ENCODE measurements at places on chromosomes 1 and 21.
A peak's percentile ranks its signal among the peaks of the same experiment; 100 is the strongest.

DNA sequence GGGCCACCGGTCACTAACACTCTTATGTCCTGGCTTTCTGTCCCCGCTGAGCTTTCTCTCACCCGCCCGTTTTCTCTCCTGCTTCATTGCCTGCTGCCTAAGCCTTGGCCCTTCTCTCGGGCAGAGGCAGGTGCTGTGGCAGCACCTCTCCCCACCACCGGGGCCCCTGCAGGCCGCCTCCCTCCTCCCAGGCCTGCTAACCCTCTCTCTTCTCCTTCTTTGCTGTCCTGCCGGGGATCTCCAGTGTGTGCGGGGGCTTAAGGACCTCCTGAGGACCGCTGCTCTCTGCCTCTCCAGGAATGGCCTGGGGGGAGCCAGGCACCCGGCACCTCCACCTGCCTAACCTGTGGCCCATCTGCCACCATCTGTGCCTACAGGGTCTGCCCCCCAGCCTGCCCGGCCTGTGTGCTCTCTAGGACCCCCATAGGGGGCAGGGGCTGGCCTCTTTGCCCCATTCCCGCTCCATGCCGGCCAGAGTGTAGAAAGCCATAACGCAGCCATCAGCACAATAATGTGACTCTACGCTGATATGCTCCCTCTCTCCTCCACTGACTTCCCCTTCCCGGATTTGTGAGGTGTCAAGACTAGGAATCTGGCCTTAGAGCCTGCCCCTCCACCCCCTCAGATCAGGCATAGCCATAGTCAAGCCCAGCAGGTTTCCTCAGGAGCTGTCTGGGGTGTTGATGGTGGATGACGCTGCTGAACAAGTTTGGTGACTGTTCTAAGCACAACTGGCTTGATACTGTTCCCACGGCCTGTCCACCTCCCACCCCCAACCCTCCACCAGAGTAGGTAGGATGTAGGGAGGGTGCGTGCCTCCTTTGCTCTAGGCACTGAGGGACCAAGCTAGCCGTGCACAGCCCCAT lies 6.1 kb upstream of the SFN start:
- DNase-seq: no peak

DNA sequence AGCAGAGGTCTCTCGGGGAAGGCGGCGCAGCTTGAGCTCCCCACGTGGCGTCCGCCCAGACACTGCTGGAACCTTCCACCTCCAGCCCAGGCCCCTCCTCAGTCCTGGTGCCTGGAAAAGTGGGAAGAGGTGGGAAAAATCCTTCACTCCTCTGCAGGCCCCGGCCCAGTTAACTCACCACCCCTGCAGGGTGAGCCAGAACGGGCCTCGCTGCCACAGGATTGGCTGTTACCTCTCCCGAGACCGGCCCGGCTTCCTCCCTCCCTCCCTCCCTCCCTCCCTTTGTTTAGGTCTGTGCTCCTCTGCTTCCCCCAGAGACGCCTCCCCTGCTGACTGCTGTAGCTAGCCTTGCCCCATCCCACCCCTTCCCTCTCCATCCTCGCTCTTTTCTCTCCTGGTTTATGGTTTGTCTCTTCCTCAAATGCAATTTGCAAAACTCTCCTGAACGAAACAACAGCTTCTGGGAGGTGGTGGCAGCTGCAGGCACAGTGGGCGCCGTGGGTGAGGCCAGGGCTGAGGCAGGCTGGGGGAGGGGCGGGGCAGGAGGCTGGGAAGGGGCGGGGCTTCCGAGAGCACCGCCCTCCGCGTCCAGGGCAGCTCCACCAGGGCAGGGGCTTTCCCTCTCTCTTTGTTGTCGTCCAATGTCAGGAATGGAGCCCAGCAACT lies 6.5 kb downstream of the CAPN9 start:
- DNase-seq: no peak

DNA sequence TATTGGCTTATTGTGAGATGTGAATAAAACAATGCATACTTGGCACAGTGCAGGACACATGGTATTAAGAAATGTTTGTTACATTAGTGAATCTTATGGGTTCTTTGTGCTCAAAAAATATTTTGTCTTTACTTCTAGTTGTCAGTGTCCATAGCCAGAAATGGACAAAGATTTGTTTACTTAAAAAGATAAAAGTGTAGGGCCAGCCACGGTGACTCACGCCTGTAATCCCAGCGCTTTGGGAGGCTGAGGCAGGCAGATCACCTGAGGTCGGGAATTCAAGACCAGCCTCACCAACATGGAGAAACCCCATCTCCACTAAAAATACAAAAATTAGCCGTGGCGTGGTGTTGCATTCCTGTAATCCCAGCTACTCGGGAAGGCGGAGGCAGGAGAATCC lies 654.6 kb upstream of the NEGR1 start:
- DNase-seq: no peak

DNA sequence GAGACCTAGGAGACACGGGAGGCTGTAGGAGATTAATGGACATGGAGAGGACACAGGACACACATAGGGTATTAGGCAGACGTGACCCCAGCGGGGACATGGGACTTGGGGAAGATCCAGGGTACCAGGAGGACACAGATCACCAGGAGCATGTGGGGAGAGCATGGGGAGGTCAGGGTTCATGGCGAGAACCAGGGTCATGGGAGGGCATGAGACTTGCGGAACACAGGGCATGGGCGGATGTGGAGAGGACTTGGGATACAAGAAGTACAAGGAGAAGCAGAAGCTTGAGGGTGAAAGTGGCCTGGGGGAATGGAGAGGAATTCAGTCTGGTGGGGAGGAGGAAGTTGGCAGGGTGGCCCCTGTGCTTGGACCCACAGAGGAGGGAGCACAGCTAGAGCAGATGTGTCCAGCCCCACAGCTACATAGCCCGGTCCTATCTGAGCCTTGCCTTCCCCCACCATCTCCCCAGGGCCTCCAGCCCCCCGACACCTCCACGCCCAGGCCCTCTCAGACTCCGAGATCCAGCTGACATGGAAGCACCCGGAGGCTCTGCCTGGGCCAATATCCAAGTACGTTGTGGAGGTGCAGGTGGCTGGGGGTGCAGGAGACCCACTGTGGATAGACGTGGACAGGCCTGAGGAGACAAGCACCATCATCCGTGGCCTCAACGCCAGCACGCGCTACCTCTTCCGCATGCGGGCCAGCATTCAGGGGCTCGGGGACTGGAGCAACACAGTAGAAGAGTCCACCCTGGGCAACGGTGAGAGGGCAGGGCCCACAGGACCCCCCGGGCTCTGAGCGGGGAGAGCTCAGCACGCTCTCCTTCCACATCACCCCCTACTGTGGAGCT lies 12.1 kb downstream of the TIE1 start:
- DNase-seq: no peak

- no peak for DNase-seq
Observed at GRCh38 chr1:24991697-24992096, 61.6 kb upstream of the RUNX3 start.

DNA sequence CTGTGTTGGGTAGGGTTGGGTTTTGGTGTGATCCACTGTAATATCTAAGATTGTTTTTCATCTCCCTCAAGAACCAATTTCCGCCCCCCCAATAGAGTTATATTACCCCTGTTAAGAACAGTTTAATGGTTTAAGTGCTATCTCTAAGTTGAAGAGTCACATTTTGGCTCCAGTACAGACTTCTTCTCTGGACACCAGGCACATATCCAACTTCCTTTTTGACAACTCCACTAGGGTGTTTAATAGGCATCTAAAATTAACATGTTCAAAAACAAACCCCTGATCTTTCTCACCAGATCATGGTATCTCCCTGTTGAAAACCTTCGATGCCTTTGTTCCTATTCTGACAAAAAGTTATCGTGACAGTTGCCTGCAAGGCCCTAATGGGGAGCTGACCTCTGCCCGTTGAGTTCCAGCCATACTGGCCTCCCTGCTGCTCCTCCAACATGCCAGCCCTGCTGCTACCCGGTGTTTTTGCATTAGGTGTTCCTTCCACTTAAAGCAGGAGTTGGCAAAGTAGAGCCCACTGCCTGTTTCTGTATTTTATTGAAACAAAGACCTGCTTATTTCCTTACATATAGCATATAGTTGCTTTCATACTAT lies 18.6 kb downstream of the USP24 start:
- no peak for DNase-seq

- DNase-seq: no peak
Observed at GRCh38 chr1:212271234-212271633, 14.0 kb upstream of the PPP2R5A start.

DNA sequence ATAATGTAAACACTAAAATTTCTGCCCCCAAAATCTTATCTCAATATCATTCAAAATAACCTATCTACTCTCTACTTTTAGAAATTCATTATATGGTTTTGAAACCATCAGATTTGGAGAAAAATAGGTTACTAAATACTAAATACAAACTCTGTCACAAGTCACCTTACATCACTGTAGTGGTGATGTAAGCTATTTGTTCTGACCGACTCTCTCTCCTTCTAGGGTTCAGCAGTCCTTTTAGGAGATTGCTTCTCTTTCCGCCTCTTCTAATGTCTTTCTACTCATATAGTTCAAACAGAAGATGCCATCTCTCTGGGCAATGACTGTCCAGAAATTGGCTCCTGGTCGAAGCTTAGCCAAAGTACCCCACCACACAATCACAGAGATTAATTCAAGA lies 93.1 kb downstream of the EPS15 start:
- no peak for DNase-seq

GRCh38 chr1:3530926-3531818 lies 76.7 kb downstream of the ARHGEF16 start:
- DNase-seq: peak; percentile 74

Data from activated T-helper 1 cell treated with anti-CD3 and anti-CD28 coated beads, Interleukin-2, amount 50 U/mL, for 16 hours (primary cell).